ENCODE measurements at places on chromosomes 12 and 14.

DNA sequence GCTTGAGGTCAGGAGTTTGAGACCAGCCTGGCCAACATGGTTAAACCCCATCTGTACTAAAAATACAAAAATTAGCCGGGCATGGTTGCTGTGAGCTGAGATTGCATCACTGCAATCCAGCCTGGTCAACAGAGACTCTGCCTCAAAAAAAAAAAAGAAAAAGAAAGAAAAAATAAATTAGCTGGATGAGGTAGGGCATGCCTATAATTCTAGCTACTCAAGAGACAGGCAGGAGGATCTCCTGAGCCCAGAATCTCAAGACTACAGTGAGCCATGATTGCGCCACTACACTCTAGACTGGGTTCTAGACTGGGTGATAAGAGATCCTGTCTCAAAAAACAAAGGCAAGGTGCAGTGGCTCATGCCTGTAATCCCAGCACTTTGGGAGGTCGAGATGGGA, 16.9 kb downstream of the PPP4R3A start:
- DNase-seq: no peak

DNA sequence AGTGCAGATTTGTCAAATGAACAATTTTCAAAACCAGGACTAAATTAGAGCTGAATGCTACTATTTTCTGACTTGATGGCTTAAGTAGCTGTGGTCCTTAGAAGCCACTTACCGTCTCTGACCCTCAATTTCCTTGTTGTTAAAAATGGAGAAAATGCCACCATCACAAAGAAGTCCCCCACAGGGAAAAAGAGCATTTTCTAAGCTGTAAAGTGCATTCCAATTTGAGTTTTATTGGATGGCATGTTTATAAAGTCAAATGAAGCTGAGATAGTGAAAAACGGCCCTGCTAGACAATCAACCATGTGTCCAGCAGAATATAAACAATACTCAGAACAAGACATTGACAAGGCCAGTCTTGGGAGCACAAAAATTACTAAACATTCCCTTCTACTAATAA, 53.6 kb downstream of the GOLGA5 start:
- DNase-seq: no peak

DNA sequence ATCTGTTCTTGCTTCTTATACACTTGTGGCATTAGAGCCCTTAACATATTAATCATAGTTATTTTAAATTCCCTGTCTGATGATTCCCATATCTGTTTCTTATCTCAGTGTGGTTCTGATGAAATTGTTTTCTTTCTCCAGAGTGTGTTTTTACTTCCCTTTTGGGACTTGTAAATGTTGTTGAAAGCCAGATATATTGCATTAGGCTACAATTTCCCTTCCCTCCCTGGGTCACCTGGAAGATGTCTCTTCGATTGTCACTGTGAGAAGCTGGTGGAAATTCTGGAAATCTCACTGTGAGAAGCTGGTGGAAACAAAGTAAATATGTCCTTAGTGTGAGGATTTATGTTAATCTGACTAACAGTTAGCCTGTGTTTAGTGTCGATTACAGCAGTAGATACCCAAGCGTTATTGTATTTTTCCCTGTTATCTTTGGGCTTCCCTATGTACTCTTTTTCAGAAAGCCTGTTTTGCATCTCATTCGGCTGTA, 717.3 kb downstream of the TRHDE start:
- no peak for DNase-seq

- DNase-seq: no peak
These were observed 10.6 kb downstream of the SSPN start for GRCh38 chr12:26205941-26206340.

- no peak for DNase-seq
These were observed 7.0 kb upstream of the MARK3 start for GRCh38 chr14:103378038-103378854.
